ENCODE measurements at places on chromosomes 5 and 9. TPM values are rescaled to one million over a fixed set of nuclear protein-coding genes. Genes with fewer than 3 reads are reported as not detected.

ADRB2 gene
- total RNA-seq = 20.5 TPM

LCN9 gene
- not detected for total RNA-seq

DNA sequence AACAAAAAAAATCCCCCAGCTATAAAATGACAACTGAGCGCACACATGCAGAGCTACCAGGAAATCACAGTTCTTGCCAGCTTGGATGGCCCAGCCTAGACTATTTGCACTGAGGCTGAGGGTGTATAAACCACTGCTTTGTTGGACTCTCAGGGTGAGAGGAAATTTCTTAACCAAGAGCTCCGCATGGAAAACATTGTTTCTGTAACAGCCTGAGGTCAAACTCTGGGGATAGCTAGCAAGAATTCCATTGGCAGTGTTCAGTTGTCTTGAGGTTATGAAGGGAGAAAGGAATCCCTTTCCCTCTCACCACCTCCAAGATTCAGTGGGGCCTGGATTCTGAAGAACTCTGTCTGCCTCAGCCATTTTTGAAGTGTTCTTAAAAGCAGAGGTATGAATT is 360.0 kb downstream of the OSTF1 start:
- DNase-seq = no peak

GRCh38 chr9:136280535-136281315 is 23.2 kb downstream of the CCDC187 start:
- DNase-seq = no peak

GRCh38 chr5:56288873-56289601 is 55.9 kb upstream of the ANKRD55 start:
- no peak for DNase-seq
